ENCODE measurements at places on chromosomes 11 and 22.

- DNase-seq: no peak
Measured at GRCh38 chr22:32309585-32310251, 47.9 kb upstream of the RFPL3 start.

DNA sequence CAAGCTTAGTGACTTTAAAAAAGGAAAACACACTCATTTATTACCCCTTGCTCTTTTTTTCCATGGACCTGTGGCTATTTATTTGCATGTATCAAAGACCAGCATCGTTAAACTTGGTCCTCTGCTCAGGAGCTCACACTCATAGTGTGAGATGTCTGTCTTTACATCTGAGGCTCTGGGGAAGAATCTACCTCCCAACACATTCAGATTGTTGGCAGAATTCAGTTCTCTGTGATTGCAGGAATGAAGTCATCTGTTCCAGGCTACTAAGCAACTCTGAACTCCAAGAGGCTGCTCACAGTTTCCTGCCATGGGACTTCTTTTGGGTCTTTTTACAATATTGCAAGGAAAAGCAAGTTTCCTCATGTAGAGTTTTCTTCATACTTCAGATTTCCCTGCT, 138.8 kb downstream of the LRRC4C start:
- no peak for DNase-seq

DNA sequence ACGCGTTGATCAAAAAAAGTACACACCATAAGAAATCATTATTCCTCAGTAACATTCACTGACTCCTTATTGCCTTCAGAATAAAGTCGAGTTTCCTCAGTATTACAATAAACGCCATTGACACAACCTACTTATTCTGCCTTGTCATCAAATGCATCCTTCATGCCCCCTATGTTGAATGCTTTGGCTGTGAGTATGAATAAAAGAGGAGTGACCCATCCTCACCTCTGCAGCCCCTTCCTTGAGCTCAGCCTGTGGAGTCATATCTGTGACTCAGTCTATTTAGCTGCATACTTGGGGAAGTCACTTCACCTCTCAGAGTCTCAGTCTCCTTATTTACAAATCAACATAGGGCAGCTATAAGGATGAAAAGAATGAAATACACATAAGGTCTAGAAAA, 65.1 kb downstream of the USP35 start:
- DNase-seq: no peak

- no peak for DNase-seq
Measured at GRCh38 chr11:71269603-71270511, 17.5 kb upstream of the SHANK2 start.

GRCh38 chr11:64102005-64102738, 63.7 kb downstream of the MACROD1 start:
- no peak for DNase-seq

DNA sequence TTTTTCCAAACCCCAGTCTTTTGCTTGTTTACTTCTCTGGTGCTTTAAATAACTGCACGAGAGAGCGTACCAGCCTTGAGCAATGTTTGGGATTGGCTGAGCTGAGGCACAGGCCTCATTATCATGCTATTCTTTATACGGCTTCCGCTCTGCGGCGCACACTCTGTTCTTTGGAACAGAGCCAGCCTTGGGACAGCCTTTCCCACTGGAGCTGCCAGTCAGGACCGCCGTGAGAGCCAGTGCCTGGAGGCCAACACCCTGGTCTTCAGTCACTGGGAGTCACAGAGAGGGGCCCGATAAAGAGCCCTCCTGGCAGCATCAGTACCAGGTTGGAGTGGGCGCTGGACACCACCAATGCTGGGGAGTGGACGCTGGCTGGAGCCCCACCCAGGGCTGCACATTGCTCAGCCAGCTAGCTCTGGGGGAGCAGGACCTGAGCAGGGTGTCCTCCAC, 125.6 kb downstream of the BCR start:
- no peak for DNase-seq

DNA sequence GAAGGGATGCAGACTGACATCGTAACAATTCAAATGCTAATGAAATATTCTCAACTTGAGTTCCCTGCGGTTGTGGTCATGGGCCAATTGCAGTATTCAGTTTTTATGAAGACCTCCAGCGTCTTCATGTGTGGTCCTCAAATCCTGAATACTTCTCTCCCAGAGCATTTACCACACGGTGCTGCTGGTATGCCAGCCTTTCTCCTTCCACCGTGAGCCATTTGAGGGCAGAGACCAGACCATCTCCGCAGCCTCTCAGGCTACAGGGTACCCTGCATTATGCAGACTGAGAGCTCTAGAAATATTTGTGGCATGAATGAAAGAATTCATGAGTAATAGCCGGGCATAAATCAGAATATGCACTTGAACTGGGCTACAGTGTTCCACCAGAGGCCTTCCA, 289.7 kb downstream of the ST3GAL4 start:
- DNase-seq: no peak

GRCh38 chr11:36097219-36097650, 153.4 kb downstream of the LDLRAD3 start:
- no peak for DNase-seq

GRCh38 chr11:132862933-132863332, 669.4 kb downstream of the OPCML start:
- DNase-seq: no peak

- peak; percentile 76 for DNase-seq
Measured at GRCh38 chr11:65625628-65626342, 10.2 kb downstream of the PCNX3 start.

GRCh38 chr11:79422866-79423265, 18.0 kb downstream of the TENM4 start:
- DNase-seq: no peak

- no peak for DNase-seq
Measured at GRCh38 chr22:43828998-43829782, 17.1 kb upstream of the EFCAB6 start.

DNA sequence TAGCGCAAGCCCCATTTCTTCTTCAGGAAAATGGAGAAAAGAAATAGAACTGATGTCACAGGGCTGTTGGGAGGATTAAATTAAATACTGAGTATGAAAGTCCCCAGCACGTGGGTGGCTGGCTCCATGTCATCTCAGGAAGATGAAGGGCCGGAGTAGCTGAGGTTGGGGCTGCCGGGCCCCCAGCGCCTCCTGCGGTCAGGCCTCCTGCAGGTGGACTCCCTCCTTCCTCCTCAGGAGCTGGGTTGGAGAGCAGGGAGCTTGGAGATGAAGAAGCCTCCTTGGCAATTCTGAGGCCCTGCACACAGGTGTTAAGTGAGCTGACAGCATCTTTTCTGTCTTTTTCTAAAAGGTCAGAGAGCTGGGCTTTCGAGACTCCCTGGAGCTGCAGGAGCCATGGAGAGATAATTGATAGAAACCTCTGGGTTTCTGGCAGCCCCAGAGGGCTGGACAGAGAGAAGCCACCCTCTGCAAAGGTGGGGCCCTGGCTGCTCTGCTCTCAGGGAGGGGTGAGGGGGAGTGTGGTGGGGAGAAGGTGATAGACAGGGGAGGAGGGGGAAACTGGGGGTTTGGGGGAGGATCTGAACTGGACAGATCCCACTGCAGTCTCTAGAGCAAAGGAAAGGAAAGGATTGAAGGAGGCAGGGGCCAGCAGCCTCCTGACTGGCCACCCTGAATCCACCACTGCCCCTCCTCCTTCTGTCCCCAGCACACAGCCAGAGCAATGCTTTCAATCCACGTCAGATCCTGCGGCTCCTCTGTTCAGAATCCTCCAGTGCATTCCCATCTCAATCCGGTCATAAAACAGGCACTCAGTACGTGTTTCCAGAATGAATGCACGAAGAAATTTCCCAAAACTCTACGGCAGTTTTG, 210.8 kb downstream of the CEP164 start:
- no peak for DNase-seq

- DNase-seq: no peak
Measured at GRCh38 chr11:22234743-22235142, 41.9 kb downstream of the ANO5 start.

DNA sequence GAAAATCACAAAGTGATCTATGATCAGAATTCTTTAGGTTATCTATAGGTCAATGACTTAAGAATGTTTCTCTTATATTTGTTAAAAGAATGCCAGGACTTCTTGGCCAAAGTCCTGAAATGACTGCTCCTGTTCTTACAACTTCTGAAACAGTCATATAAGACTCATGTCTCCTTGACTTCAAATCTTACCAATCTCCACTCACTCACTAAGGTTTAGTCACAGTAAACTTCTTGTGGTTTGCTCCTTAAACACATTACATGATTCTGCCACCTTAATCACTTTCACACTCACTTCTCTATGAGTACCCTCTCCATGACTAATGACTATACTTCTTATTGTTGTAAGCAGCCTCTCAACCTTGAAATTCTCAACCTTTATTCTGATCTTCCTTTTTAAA, 648.7 kb upstream of the CCDC179 start:
- no peak for DNase-seq

DNA sequence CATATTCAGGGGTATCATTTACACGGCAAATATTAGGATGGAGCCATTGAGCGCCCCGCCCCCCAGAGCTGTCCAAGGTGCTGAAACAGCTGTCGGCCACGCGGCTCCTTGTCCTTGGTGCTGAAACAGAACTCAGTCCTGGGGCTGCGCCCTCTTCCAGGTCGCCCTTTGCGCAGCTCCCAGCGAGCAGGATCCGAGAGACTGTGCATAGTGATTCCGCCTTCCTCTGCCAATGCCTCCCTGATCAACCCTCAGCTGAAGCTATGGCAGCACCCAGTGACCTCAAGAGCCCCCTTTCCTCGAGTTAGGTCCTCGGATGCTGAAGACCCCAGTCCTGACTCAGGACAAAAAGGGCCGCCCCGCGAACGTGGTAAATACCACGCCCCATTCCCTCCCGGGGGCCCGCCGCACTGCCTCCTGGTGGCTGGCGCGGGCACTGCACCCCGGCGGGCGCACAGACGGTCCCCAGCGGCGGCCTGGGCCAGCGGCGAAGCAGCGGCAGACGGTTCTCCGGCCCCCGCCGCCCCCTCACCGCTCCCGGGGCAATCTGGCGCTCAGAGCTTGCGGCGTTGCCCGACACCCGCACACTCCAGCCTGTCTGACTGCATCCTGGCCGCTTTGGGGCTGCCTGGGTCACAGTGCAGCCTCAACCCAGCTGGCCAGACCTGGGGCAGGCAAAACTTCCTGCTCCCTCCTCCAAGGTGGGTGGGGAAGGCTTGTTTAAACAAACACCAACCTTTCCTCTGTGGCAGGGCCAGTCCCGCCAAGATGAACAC, 13.4 kb downstream of the SYT7 start:
- DNase-seq: peak; percentile 75

DNA sequence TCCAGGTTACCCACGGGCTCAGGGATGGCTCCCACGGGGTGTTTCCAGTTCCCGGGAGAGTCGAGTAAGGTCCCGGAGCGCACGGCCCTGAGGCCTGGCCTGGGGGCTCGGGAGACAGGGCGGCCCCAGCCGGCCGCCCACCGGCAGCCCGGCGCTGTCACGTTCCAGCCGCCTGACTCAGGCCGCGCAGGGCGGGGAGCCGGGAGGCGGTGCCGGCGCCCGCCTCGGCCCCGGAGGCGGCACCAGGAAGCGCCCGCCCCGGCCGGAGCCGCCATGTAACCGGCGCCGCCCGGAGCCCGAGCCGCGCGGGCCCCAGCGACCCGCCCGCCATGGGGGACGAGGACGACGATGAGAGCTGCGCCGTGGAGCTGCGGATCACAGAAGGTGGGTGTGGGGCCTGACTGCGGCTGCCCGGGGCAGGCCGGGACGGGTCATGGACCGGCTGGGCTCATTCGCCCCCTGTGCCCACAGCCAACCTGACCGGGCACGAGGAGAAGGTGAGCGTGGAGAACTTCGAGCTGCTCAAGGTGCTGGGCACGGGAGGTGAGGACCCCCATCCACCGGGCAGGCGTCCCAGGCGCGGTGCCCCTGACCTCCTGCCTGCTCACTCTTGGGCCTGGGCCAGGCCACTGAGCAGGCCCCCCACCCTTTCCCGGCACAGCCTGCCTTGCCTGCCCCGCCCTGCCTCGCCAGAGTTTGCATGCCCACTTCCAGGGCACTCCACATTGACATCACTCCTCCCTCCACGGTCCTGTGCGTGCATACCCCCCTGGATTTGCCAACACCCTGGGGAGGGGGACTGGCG, at the start of gene RPS6KA4:
Gene RPS6KA4, plus strand, starts transcription at position 256 of the 805 bp plus-strand sequence. Its CDS starts 74 bp downstream, at position 330.
- peak; percentile 70 for DNase-seq

DNA sequence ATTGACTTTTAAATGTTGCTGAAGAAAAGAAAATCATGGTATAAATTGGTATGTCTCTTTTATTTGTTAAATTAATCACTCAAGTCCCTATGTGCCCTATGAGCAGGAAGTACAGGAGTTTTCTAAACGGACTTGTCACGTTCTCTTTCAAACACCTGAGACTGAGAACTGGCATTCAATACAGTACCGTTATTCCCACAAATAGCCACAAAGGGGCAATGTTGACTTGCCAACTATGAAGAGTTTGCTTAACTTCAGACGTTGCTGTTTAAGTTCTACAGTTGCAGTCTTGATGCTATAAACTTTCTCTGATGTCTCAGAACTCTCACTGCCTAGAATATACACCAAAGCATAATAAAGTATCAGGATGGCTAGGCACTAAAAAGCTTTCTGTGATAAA, 7.6 kb downstream of the OR56A1 start:
- peak; percentile 17 for DNase-seq
